ENCODE measurements at places on chromosomes 4 and X. TPM values are rescaled to one million over a fixed set of nuclear protein-coding genes. Genes with fewer than 3 reads are reported as not detected.

Gene SLITRK2
- total RNA-seq: not detected

Gene DDIT4L
- not detected for total RNA-seq

Gene IRS4
- not detected for total RNA-seq

Gene PRDM5
- 0.63 TPM for total RNA-seq

- no peak for DNase-seq
These were observed 44.2 kb downstream of the COQ2 start for GRCh38 chr4:83240379-83240875.

DNA sequence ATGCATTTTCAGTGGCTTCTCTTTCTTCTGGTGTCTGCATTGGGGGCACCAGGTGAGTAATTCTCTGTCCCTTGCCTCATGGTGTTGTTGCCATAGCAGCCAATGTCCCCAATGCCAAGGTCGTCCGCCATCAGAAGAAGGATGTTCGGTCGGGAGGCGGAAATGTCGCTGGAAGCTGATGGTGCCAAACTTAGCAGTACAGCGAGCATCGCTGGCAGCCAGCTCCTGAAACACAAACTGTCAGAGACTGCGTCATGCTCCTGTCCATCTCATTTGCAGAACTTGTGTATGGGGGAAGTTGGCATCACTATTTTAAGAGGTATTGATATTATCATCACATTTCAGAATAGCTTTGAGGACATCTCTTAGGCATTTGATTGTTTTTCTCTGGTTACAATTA, 29.1 kb upstream of the ARSD start:
- DNase-seq: no peak

DNA sequence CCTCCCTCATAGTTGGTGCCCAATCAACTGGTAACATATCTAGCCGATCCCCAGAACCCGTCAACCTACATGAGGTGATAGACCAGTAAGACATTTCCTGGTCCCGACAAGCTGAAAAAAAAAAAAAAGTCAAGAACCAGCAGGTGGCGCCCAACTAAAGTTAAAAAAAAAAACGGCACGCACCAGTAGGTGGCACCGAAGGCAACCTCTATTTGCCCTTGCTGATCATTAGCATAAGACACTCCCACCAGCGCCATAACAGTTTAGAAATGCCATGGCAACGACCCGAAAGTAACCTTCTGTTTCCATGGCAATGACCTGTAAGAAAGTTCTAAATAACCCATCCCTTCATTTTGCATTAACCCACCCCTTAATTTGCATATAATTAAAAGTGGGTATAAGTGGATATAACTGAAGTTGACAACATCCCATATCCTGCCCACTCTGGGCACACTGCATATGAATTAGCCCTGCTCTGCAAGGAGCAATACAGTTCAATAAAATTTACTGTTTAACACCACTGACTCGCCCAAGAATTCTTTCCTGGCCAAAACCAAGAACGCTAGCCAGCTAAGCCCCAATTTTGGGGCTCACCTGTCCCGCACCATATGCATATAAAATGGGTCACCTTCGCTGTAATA, 83.9 kb upstream of the SPANXB1 start:
- no peak for DNase-seq

Data from CD8-positive, alpha-beta memory T cell (primary cell).